ENCODE measurements at places on chromosomes 16 and 17. TPM values are rescaled to one million over a fixed set of nuclear protein-coding genes. Genes with fewer than 3 reads are reported as not detected.
A peak's percentile ranks its signal among the peaks of the same experiment; 100 is the strongest.

- no peaks in the 10 kb centered on the region for H3K4me1 ChIP-seq
- no peak overlapping the region for H3K4me3 ChIP-seq
- peaks cover 11% of the 10 kb centered on the region for H3K27me3 ChIP-seq
- no peaks in the 10 kb centered on the region for H3K36me3 ChIP-seq
- no peak overlapping the region for H3K27ac ChIP-seq
- DNase-seq, result no peak
Measured at GRCh38 chr16:50960517-50961202, 190.4 kb downstream of the SALL1 start.

DNA sequence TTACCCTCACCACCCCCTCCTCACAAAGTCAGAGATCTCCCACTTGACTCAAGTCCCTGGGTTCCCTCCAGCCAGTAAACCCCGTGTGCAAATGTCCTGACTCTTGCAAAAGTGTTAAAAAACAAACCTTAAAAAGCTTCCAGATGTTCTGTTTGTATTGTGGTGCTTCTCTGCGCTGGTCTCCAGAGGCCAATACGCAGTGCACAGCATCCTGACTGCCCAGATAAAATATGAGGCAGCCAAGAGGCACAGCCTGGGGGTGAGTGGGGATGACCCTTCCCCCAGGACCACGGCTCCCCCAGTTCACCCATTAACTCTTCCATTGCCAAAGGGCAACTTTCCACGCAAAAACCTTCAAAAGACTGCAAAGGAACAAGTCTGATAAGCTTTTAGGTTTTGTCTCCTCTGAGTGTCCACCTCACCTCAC lies 291.8 kb downstream of the SOX9 start:
- no peak for DNase-seq
- H3K27ac ChIP-seq, result no peak overlapping the region
- H3K4me1 ChIP-seq, result no peaks in the 10 kb centered on the region
- no peak overlapping the region for H3K4me3 ChIP-seq
- H3K36me3 ChIP-seq, result no peaks in the 10 kb centered on the region

DNA sequence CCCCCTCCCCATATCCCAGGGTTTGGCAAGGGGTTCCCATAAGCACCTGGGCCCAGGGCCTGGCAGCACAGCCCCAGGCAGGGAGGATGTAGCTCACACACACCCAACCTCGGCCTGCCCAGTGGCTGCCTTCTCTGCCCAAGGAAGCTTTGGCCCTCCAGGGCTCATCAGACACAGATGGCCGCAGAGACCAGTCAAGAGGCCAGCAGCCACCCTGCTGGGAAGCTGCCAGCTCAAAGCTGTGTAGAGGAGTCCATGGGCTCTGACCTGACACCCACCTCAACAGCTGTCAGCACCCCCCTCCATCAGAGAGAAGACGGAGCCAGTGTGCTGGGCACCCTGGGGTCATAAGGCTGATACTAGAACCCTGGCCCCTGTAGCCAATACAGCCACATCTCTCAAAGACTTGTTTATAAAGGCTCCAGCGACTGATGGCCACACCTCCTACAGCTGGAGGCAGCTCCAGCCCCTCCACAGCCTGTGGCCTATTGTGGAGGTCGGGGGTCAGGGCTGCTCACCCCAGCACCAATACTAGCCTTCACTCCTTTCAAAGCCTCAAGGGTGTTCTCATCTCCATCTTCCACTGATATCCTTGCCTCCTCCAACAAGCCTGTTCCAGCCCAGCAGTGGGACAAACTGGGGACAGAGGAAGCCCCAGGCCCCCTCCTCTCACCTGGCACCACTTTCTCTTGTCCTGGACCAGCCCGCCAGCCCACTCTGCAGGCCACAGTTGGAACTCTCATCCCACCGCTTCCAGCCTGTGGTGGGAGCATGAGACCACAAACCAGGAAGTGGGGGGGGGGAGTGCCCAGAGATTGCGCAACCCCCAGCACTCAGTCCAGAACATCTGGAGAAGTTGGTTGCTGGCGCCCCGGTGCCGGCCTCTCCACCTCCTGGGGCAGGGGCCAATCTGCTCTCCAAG lies 2.2 kb upstream of the MPG start:
- no peak for DNase-seq
- peaks cover 8% of the 10 kb centered on the region for H3K27me3 ChIP-seq
- peaks cover 33% of the 10 kb centered on the region for H3K4me1 ChIP-seq
- peak overlapping the region; percentile 86 for H3K27ac ChIP-seq

GRCh38 chr17:12600349-12600748 lies 65.3 kb upstream of the MYOCD start:
- no peak for DNase-seq
- H3K27ac ChIP-seq, result no peak overlapping the region
- H3K27me3 ChIP-seq, result no peaks in the 10 kb centered on the region
- no peaks in the 10 kb centered on the region for H3K4me1 ChIP-seq
- no peak overlapping the region for H3K4me3 ChIP-seq

GRCh38 chr17:13920413-13920812 lies 148.9 kb upstream of the COX10 start:
- no peaks in the 10 kb centered on the region for H3K36me3 ChIP-seq
- H3K4me3 ChIP-seq, result no peak overlapping the region
- no peak overlapping the region for H3K27ac ChIP-seq
- H3K27me3 ChIP-seq, result peaks cover 2% of the 10 kb centered on the region
- H3K4me1 ChIP-seq, result no peaks in the 10 kb centered on the region

- peaks cover 12% of the 10 kb centered on the region for H3K27me3 ChIP-seq
- no peak overlapping the region for H3K4me3 ChIP-seq
- no peaks in the 10 kb centered on the region for H3K36me3 ChIP-seq
- H3K27ac ChIP-seq, result no peak overlapping the region
- peaks cover 7% of the 10 kb centered on the region for H3K4me1 ChIP-seq
Measured at GRCh38 chr17:50332196-50332595, 13.7 kb upstream of the XYLT2 start.

DNA sequence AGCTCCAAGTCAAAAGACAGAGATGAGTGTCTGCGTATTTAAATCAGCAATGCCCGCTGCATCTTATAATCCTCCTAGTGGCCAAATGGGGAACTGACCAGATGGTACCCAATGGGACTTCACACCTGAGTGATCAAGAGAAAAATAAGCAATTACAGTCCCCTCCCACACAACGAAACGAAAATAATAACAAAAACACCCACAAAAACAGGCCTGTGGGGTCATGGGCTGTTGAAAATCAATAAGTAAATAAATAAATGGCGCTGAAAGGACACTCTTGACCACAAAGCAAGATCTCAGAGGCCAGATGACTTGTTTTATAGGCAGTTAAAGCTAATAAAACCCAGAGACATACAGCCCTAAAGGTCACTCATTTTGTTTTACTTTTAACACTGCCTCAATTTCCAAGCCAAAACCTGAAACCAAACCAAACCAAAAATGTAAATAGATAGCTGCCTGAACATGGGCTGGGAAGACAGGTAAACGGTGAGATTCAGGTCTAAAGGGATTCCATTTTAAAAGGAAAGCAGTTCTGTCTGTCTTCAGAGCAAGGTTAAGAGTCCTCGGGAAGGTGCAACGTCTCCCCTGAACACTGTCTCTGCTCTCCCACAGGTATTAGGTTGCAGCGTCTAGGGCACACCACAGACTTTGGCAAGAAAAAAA lies 1.3 kb downstream of the ZNF821 start:
- no peaks in the 10 kb centered on the region for H3K27me3 ChIP-seq
- H3K36me3 ChIP-seq, result no peaks in the 10 kb centered on the region
- peak overlapping the region; percentile 80 for H3K4me3 ChIP-seq
- H3K4me1 ChIP-seq, result peaks cover 48% of the 10 kb centered on the region
- H3K27ac ChIP-seq, result peak overlapping the region; percentile 79
- DNase-seq, result peak; percentile 82

- peaks cover 5% of the 10 kb centered on the region for H3K4me1 ChIP-seq
- H3K27ac ChIP-seq, result no peak overlapping the region
- no peaks in the 10 kb centered on the region for H3K27me3 ChIP-seq
- H3K4me3 ChIP-seq, result no peak overlapping the region
Measured at GRCh38 chr16:69368866-69369265, 16.9 kb downstream of the TERF2 start.

- no peak for DNase-seq
- no peaks in the 10 kb centered on the region for H3K36me3 ChIP-seq
- peaks cover 9% of the 10 kb centered on the region for H3K4me1 ChIP-seq
- no peak overlapping the region for H3K27ac ChIP-seq
- H3K4me3 ChIP-seq, result no peak overlapping the region
Measured at GRCh38 chr17:19242323-19242722, 5.2 kb downstream of the EPN2 start.

DNA sequence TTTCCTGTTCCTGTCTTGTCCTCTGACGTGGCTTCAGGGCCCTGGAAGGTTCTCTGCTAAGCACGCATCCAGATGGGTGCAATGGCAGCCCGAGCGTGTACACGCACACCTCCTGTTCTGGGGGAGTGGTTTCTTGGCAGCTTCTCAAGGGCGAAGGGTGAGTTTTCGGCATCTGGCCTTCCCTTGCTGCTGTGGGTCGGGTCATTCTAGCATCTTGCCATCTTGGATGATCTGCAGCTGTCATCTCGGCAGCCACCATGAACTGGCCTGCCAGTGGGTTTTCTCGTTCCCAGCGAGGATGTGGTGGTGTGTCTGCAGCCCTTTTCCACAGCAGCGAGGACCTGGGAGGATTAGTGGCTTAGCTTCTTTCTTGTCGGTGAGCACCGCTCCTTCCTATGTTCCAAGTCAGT lies 10.6 kb downstream of the MSI2 start:
- H3K4me1 ChIP-seq, result peaks cover 21% of the 10 kb centered on the region
- peaks cover 28% of the 10 kb centered on the region for H3K36me3 ChIP-seq
- no peak overlapping the region for H3K27ac ChIP-seq
- H3K27me3 ChIP-seq, result no peaks in the 10 kb centered on the region
- DNase-seq, result no peak

DNA sequence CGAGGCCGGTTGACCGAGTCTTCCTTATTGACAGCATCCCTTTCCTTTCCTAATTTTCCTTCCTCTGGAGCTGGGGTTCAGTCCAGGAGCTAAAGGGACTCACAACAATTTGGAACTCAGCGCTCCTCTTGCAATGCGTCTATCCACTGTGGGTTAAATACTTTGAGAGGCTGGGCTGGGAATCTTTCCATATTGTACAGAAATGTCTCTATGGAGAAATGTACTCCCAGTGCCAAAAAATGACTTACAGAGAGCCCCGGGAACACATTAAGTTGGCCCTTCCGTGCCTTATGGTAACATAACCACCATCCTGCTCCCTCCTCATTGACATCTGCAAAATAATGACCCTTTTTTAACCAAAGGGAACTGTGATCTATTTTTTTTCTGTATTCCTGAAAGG lies 192.8 kb downstream of the FTO start:
- no peak overlapping the region for H3K4me3 ChIP-seq
- no peaks in the 10 kb centered on the region for H3K36me3 ChIP-seq
- no peak for DNase-seq
- no peak overlapping the region for H3K27ac ChIP-seq

DNA sequence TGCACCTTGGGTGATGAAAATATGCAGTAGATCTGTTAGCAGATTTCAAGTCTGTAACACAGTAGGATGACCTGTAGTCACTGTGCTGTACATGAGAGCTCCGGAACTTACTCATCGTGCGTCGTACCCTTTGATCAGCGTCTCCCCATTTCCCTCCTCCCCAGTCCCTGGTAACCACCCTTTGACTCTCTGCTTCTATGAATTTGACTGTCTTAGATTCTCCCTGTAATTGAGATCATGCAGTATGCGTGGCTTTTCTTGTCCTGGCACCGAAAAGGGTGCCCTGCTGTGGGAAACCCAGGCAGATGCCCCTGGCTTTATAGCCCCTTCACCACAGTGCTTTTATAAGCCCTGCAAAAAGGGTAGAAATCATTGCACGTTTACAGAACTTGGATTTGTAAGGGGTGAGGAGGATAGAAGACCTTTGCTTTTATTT lies 20.5 kb downstream of the CLEC16A start:
- no peak for DNase-seq
- peaks cover 41% of the 10 kb centered on the region for H3K4me1 ChIP-seq
- peaks cover 17% of the 10 kb centered on the region for H3K36me3 ChIP-seq
- peak overlapping the region; percentile 90 for H3K27ac ChIP-seq
- no peaks in the 10 kb centered on the region for H3K27me3 ChIP-seq
- peak overlapping the region; percentile 79 for H3K4me3 ChIP-seq

- H3K27ac ChIP-seq, result no peak overlapping the region
- H3K27me3 ChIP-seq, result peaks cover 11% of the 10 kb centered on the region
- no peak for DNase-seq
- no peak overlapping the region for H3K4me3 ChIP-seq
- no peaks in the 10 kb centered on the region for H3K4me1 ChIP-seq
- H3K36me3 ChIP-seq, result no peaks in the 10 kb centered on the region
Measured at GRCh38 chr17:73323409-73324159, 11.8 kb upstream of the CDC42EP4 start.

GRCh38 chr16:57770361-57770760 lies 31.9 kb downstream of the KIFC3 start:
- H3K4me3 ChIP-seq, result no peak overlapping the region
- H3K4me1 ChIP-seq, result no peaks in the 10 kb centered on the region
- no peak for DNase-seq
- H3K27ac ChIP-seq, result no peak overlapping the region

GRCh38 chr16:66752379-66752778 lies 970 bp upstream of the DYNC1LI2 start:
- peaks cover 28% of the 10 kb centered on the region for H3K4me1 ChIP-seq
- peak overlapping the region; percentile 81 for H3K4me3 ChIP-seq
- H3K36me3 ChIP-seq, result peaks cover 10% of the 10 kb centered on the region
- DNase-seq, result no peak
- H3K27ac ChIP-seq, result peak overlapping the region; percentile 59

DNA sequence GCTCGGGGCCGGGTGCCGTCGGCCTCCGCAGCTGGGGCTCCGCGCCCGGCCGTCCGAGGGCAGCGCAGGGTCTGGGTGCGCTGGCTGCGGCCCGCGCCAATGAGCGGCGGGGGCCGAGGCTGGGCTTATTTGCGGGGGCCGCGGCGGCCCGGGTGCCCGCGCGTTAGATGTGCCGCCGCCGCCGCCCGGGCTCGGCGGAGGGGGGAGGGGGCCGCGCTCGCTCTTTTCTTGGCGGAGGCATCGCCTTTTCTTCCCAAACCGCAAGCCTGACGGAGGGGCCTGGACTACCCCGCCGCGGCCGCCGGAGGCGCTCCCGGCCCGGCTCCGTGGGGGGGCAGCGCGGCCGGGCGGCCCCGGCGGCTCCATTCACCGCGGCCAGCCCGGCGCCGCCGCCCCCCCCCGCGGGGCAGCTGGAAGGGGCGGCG lies at the start of gene NOTUM:
Gene NOTUM, minus strand, starts transcription at position 101 of the 425 bp plus-strand sequence. CDS start 278 bp downstream, outside the sequence.
- H3K27ac ChIP-seq, result no peak within 1 kb of the TSS
- peaks cover 6% of the 10 kb centered on the region for H3K4me1 ChIP-seq
- peaks cover 21% of the 10 kb centered on the region for H3K27me3 ChIP-seq
- DNase-seq, result no peak
- no peaks in the 10 kb centered on the region for H3K36me3 ChIP-seq

- no peaks in the 10 kb centered on the region for H3K4me1 ChIP-seq
- H3K36me3 ChIP-seq, result no peaks in the 10 kb centered on the region
- no peak for DNase-seq
Measured at GRCh38 chr17:43816336-43817320, 16.3 kb downstream of the MPP3 start.

- peak overlapping the region; percentile 93 for H3K27ac ChIP-seq
- H3K27me3 ChIP-seq, result no peaks in the 10 kb centered on the region
- H3K36me3 ChIP-seq, result peaks cover 21% of the 10 kb centered on the region
- H3K4me3 ChIP-seq, result peak overlapping the region; percentile 90
- peaks cover 36% of the 10 kb centered on the region for H3K4me1 ChIP-seq
- DNase-seq, result no peak
Measured at GRCh38 chr16:8798535-8799157, 1.0 kb downstream of the PMM2 start.

- peaks cover 30% of the 10 kb centered on the region for H3K4me1 ChIP-seq
- no peaks in the 10 kb centered on the region for H3K27me3 ChIP-seq
- no peak overlapping the region for H3K27ac ChIP-seq
- no peak for DNase-seq
- no peak overlapping the region for H3K4me3 ChIP-seq
- H3K36me3 ChIP-seq, result peaks cover 4% of the 10 kb centered on the region
Measured at GRCh38 chr17:57615836-57616757, 129.0 kb downstream of the CCDC182 start.

The CCT6B gene
- 1.9 TPM for total RNA-seq

The PRR35 gene
- total RNA-seq, result 0.12 TPM

The MATCAP1 gene
- 33.2 TPM for total RNA-seq

The SULT1A1 gene
- 7.8 TPM for total RNA-seq

The ACSF2 gene
- total RNA-seq, result 6.9 TPM

The KCNAB3 gene
- 8.9 TPM for total RNA-seq

The GCGR gene
- not detected for total RNA-seq

All from natural killer cell treated with Interleukin-12 subunit alpha and Interleukin-12 subunit beta and Interleukin-15 and Interleukin-18, amount 100 ng/mL, for 72 hours (primary cell).